Fibroblast of skin of left quadriceps (primary cell): ENCODE measurements at places on chromosomes 1 and 21.
A peak's percentile ranks its signal among the peaks of the same experiment; 100 is the strongest.

DNA sequence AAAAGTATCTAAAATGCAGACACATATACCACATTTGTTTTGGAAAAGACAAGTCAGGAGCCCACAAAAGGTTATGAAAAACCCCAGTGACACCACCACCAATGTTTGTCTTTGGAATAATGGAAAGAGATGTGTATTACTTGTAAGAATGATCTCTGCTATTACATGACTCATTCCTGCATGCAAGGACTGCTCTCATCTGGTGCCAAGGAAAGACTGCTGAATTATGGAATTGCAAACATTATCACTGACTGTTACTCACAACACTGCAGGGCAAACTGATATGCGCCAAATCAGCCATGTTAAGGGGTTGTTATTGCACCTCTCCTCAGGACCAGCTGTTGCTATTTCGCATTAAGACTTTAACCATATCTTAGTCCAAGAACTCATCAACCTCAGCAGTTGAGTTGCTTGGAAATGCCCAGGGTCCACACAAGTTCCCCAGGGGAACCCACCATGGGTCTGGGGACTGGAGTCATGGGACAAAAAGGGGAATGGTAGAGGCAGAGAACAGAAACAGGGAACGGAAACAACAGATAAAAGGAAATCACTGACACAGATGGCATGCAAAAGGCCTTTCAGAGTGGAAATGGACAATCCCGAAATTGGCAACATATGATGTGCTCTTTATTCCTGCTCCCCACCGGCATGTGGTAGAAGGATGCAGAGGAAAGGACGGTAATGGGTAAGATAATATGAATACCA lies 34.4 kb downstream of the CAPZB start:
- peak; percentile 85 for DNase-seq

DNA sequence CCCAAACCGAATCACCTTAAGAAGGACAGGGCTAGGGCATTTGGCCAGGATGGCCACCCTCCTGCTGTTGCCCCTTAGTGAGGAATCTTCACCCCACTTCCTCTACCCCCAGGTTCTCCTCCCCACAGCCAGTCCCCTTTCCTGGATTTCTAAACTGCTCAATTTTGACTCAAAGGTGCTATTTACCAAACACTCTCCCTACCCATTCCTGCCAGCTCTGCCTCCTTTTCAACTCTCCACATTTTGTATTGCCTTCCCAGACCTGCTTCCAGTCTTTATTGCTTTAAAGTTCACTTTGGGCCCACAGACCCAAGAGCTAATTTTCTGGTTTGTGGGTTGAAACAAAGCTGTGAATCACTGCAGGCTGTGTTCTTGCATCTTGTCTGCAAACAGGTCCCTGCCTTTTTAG lies 3.6 kb downstream of the BTG2 start:
- no peak for DNase-seq

DNA sequence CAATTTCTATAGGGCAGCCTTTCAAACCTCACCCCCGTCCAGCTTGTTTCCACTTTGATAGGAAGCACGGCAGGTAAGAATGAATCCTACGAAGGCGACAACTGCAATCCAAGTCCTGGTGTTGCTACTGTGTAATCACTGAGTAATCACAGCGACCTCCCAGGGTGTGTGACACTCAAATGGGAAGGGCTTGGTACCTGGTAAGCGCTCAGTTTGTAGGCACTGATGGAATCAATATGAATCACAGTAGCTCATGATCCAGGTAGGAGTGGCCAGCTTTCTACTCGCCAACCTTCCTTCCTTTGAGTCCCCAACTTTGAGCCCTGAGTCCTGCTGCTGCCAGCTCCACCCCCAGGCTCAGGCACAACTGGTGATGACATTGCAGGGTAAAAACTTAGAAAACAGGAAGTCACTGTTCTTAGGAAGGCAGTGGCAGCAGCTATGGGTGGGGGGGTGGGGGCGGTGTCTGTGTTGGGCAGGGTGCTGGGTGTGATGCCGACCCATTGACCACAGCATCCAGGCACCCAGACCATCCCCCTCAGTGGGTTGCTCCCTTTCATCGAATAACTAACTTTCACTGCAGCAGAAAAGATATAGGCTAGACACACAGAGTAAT lies 70.7 kb downstream of the CD247 start:
- DNase-seq: no peak

GRCh38 chr1:224769452-224770335 lies 153.6 kb downstream of the CNIH3 start:
- DNase-seq: no peak

DNA sequence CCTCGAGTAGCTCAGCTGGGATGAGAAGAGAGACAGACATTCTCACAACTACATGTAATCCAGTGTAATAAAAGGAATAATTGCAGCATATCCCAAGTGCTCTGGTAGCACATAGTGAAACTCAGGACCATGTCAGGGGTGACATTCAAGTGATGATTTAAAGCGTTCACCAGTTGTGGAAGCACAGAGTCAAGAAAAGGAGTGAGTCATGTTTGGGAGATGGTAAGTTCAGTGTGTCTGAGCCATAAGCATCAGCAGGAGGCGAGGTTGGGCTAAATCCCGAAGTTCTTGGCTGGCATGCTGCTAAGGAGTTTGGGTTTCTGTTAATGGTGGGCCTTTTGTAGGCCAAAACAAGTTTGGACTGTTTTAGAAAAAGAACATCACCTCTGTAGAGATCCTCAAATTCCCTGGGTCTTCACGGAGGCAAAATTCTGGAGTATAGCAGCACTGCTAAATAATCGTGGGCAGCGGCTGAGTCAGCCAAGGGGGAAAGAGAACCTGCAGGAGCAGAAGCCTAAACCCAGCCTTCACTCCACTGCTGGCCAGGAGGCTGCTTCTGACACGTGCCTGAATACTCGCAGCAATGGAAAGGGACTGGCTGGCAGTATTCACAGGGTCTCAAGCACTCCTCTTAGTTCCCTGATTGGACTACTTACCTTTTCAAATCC lies 7.2 kb upstream of the NHLH1 start:
- DNase-seq: no peak

DNA sequence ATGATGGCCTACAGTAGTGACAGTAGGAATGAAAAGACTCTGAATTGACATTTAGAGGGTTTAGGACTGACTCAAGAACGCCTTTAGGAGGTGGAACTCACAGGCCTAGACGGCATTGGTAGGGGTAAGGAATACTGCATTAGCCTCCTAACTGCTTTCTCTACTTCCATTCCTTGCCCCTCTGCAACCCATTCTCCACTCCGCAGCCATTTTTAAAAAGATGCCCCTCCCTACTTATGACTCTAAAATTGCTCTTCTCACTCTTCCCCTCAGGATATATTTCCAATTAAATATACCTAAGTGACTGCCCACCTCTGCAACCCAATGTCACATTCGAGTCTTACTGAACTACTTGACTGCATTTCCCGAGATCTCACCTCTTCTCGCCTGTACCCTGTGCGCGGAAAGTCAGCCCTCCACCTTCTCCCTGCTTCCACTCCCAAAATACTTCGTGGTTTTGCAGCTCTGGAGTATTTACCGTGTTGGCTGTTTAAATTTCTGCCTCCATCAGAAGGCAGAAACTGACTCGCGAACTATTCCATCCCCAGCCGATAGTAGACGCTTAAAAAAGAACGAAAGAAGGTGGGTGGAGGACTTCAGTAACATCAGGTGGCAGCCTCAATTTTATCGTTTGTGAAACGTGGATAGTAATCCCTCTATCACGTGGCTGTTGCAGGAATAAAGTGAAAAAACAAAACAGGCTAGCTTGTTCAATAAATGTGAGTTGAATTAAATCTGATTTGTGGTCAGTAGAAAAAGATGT lies 1.1 kb upstream of the YBX1 start:
- no peak for DNase-seq

GRCh38 chr1:210081494-210081893 lies 143.5 kb downstream of the SYT14 start:
- no peak for DNase-seq

DNA sequence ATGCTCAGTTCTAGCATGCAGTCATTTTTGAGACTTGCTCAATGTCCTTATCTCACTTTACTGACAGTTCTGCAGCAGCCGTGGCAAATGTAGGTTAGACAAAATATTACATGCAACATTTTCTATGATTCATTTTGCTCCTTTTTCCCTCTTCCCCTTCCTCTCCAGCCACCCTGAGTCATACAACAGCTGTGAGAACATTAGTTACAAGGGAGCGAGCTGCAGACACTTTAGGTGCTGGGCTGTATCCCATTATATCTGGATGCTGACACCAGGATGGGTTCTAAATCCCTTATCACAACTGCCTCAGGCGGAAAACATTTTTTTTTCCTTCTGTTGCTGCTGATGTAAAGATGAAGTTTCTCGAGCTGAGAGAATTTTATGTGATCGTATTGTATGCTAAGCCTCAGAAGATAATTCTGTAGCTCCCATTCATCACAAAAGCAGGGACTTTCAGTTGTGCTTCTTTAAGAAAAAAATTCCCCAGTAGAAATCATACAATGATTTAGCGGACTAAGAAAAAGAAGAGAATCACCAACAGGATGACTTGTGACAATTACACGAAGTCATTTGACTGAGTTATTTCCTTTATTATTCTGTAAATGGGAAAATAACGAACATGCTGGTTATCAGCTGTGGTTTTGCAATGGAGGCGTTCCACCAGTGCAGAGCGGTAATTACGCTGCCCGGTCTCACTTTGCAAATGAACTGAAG lies 345.0 kb downstream of the DISC1 start:
- DNase-seq: no peak

- no peak for DNase-seq
These were observed 58.0 kb upstream of the SGIP1 start for GRCh38 chr1:66475940-66476339.

GRCh38 chr1:204293605-204294337 lies 66.0 kb downstream of the PLEKHA6 start:
- DNase-seq: no peak

DNA sequence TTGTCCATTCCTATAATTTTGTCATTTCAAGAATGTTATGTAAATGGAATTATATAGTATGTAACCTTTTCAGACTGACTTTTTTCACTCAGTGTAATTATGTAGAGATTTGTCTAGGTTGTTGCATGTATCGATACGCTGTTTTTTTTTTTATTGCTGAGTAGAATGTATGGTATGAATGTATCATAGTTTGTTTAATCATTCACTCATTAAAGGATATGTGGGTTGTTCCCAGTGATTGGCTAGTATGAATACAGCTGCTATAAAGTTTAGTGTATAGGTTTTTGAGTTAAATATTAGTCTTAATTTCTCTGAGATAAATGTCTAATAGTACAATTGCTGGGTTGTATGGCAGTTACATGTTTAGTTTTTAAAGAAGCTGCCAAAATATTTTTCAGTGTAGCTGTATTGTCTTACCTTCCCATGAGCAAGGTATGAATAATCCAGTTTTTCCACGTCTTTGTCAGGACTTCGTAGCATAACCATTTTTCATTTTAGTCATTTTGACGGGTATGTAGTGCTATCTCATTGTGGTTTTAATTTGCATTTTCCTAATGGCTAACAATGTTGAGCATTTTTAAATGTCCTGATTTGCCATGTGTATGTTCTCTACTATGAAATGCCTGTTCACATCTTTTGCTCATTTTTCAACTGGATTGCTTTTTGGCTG lies 22.4 kb downstream of the CASQ2 start:
- no peak for DNase-seq

DNA sequence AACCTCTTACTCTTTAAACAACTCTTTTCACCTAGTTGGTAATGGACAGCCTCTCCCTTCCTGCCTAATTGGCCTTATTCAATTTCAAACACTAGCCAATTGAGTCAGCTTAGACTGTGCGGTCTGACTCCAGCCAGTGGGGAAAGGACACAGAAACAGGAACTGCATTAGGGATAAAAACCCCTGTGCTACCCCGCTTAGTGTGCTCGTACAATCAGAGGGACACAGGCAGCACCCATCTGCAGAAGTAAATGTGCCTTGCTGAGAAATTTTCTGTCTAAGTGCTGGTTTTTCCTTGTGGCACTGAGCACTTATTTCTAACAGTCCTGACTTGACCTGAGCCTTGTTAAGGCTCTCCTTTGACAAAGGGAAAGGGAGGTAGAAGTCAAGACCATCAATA lies 6.0 kb upstream of the CD2 start:
- no peak for DNase-seq

- DNase-seq: no peak
These were observed 189.3 kb downstream of the PTPRU start for GRCh38 chr1:29425631-29426030.

DNA sequence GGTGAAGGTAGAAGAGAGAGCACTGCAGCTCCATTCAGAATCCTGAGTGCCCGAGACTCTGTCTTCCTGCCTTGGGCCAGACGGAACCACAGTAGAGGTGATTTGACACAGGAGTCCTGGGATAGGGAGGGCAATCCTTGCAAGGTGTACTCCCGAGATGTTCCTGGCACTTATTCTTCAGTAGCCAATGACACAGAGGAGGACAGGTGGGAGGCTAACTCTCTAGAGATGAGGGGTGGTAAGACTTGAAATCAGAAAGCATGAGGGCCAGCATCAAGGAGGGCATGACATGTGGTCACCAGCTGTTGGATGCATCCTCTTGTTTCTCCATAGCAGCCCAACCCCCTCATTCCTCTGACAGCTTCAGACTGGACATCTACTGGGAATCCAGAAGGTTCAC lies 56.3 kb downstream of the CSMD2 start:
- no peak for DNase-seq
